Activated T-cell treated with anti-CD3 and anti-CD28 coated beads, Interleukin-2, amount 50 U/mL, for 48 hours (primary cell): ENCODE measurements at places on chromosomes 1 and 21.
A peak's percentile ranks its signal among the peaks of the same experiment; 100 is the strongest.

GRCh38 chr1:213720032-213720431 lies 267.7 kb upstream of the PROX1 start:
- DNase-seq, result no peak

- no peak for DNase-seq
Measured at GRCh38 chr1:31600641-31601040, 16.8 kb upstream of the HCRTR1 start.

DNA sequence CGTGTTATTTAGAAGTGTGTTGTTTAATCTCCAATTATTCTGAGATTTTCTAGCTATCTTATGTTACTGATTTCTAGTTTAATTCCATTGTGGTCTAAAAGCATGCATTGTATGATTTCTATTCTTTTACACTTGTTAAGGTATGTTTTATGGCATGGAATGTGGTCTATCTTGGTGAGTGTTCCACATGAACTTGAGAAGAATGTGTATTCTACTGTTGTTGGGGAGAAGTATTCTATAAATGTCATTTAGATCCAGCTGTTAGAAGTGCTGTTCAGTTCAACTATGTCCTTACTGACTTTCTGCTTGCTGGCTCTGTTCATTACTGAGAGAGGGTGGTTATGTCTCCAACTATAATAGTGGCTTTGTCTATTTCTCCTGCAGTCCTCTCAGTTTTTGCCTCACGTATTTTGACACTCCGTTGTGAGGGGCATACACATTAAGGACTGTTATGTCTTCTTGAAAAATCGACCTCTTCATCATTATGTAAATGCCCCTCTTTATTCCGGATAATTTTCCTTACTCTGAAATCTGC lies 12.0 kb upstream of the PLA2G5 start:
- no peak for DNase-seq

DNA sequence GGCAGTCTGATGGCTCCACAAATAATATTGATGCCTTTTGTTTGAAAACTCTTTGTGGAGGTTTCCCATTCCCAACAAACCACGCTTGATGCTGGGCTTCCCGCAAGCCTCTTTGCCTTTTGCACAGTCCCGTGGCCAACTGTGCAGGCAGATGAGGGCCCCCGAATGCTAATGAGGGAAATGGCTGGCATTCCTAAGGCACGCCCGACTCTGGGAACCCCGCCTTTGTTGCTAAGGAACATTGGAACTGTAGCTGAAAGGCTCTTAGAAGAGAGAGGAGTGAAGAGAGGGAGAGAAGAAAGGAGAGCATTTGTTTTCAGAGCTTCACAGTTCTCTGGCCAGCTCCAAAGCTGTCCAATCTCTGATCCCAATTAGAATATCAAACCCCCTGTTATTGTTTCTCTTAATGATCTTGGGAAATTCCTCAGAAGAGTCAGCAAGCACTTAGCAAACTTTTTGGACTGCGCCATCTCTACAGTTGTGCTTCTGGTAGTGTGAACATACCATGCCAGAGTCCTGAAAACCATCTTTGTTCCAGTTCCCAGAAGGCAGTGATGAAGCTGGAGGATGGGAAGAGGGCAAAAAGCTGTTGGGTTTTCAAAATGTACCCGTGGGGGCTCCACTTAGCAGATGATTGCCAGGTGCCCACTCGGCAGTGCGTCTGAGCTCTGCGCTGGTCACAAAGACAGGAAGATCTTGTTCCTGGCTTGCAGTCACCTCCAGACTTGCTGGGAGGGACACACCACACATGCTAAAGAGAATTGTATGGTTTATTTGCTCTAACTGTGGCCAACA lies 60.1 kb upstream of the CYP2J2 start:
- no peak for DNase-seq

DNA sequence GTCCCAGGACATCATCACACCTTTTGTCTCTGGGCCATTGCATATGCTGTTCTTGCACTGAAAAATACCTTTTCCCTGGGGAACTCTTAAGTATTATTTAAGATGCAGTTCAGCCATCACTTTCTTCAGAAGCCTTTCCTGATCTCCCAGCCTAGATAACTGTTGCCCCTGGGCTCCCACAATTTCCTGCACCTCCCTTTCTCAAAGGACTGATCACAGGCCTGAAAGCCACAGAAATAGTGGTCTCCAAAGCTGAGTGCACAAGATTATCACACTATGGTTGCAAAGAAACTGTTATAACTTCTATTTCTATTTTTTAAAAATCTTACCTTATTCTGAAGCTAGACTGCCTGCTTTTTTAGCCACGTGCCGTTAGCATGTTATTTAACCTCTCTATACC lies 2.8 kb upstream of the ZSCAN20 start:
- DNase-seq, result no peak

DNA sequence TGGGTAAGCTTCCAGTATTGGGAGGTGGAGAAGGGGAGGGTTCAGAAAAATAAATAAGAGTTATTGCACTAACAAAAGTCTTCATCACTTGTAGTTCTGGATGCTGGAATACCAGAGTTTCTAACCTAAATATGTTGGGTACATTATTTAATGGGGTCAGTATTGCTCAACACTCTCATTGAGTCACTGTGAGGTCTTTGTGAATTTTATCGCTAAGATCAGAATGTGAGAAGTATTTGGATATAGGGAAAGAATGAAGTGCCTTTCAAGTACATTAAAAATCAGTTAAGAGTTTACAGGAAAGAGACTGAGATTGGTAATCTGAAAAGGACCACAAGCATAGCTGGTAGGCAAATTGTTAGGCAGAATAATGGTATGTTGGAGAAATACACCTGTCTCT lies 8.8 kb downstream of the SNRPE start:
- no peak for DNase-seq

- DNase-seq, result peak; percentile 50
Measured at GRCh38 chr1:194289569-194290266, 1103.3 kb upstream of the B3GALT2 start.

GRCh38 chr1:152739841-152740240 lies 18.0 kb upstream of the KPRP start:
- DNase-seq, result no peak

- DNase-seq, result no peak
Measured at GRCh38 chr1:153100245-153100644, 5.9 kb upstream of the SPRR2E start.

DNA sequence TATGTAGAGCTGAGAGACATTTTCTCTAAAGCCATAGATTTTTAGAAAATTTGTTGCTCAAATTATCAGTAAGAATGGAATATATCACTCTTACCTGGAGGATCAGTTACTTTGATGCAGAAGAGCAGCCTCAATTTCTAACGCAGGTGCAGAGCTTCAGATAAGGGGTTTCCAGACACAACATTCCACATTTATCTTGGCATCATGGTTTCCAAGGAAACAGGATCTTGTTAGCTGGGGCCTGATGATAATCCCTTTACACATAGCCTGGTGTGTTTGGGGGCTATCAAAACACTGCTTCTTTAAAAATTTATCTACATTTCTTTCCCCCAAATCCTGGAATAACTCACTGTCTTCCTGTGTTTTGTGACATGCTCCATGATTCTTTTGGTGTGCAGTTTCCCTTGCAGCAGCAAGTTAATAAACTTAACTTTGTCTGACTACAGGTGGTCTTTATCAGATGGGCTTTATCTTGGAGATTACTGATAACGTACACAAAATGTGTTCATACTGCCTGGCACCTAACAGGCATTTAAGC lies 2.7 kb upstream of the STX12 start:
- DNase-seq, result no peak

DNA sequence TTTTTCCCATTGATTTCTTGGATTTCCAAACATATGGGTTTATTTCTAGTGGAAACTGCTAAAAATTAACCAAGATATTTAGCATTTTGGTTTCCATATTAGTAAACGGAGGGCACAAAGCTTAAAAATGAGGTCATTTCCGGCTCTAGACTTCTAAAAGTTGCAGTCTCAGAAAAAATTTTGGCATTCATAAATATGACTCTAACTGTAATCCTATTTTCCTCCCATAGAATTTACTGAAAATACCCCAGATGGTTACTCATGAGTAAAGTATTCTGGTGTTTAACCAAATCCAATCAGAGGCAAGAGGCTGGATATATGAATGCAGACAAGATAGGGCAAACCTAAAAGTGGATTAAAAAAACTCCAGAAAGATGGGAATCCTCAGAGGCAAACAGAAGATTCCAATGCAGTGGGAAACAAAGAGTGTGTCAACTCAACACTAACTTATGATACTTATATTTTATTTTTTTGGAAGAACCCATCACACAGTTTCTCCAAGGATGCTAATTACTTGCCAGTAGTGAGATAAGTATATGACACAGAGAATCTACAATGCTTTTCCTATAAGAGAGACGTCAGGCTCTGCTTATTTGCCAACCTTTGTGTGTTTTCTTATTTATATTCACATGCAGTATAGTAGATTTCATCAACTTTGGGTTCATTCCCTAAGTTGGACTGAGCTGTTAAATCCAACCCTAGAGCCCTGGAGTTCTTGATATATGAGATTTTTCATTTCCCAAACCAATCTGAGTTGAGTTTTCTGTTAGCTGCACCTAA lies 90.1 kb upstream of the BCL10 start:
- DNase-seq, result no peak

DNA sequence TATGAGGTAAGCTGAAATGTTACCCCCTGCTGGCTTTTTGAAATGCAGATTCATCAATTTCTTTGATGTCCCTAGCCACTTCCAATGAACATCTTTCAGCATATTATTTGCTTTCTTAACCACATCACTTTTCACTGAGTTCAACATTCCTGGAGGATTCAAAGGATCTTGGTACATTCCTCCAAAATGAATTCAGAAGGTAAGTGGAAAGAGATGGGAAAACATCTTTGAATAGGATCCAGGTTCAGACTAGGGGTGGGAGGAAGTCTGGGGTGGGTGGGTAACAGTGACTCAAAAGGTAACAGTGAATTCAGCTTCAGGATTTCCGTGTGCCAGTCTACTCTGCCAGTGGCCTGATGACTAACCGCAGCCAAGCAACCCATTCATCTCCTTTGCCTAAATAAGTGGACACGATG lies 180.7 kb downstream of the ZC3H11B start:
- DNase-seq, result no peak

- no peak for DNase-seq
Measured at GRCh38 chr1:234605399-234605982, 4.5 kb downstream of the IRF2BP2 start.

- DNase-seq, result no peak
Measured at GRCh38 chr1:54456921-54457529, 50.8 kb upstream of the SSBP3 start.

- no peak for DNase-seq
Measured at GRCh38 chr1:84101204-84101603, 42.9 kb upstream of the PRKACB start.

GRCh38 chr1:239939602-239940001 lies 152.1 kb upstream of the FMN2 start:
- no peak for DNase-seq

DNA sequence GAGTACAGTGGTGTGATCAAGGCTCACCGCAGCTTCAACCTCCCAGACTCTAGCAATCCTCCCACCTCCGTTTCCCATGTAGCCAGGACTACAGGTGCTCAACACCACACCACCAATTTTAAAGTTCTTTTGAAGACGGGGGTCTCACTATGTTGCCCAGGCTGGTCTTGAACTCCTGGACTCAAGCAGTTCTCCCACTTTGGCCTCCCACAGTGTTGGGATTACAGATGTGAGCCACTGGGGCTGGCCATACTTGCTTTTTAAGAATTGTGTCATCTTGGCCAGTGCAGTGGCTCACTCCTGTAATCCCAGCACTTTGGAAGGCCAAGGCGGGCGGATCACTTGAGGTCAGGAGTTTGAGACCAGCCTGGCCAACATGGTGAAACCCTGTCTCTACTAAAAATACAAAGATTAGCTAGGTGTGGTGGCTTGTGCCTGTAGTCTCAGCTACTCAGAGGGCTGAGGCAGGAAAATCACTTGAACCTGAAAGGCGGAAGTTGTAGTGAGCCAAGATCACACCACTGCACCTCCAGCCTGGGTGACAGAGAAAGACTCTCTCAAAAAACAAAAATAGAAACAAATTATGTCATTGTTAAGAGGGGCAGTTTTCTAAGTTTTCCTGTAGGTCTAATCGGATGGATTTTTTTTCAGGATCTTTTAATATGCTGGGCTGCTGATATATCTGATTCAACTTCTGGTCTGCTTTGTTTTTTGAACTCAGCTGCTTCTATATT lies 18.7 kb downstream of the AK4 start:
- DNase-seq, result no peak

- no peak for DNase-seq
Measured at GRCh38 chr1:5189384-5189783, 535.0 kb downstream of the AJAP1 start.

- DNase-seq, result no peak
Measured at GRCh38 chr1:205044741-205045140, 1.7 kb downstream of the CNTN2 start.

- no peak for DNase-seq
Measured at GRCh38 chr1:90412563-90412962, 304.5 kb downstream of the BARHL2 start.

- no peak for DNase-seq
Measured at GRCh38 chr1:183847641-183848040, 42.7 kb downstream of the RGL1 start.

DNA sequence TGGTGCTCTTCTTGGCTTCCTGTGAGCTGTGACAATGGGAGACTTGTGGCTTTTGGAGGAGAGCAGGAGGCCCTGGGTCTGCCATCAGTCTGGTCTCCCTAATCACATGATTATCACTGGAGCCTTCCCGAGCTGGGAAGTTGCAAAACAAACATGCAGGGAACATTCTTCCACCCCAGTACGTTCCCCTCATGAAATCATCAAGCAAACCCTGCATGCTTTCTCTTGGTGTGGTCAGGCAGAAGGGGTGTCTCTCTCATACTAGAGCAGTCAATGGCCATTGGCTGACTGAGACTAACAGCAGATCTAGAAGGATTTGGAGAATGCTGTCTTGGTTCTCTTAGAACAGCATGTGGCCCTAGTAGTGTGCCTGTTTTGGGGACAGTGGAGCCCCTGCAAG lies 111.2 kb downstream of the LIPI start:
- no peak for DNase-seq

- DNase-seq, result no peak
Measured at GRCh38 chr1:29370067-29370466, 133.7 kb downstream of the PTPRU start.

DNA sequence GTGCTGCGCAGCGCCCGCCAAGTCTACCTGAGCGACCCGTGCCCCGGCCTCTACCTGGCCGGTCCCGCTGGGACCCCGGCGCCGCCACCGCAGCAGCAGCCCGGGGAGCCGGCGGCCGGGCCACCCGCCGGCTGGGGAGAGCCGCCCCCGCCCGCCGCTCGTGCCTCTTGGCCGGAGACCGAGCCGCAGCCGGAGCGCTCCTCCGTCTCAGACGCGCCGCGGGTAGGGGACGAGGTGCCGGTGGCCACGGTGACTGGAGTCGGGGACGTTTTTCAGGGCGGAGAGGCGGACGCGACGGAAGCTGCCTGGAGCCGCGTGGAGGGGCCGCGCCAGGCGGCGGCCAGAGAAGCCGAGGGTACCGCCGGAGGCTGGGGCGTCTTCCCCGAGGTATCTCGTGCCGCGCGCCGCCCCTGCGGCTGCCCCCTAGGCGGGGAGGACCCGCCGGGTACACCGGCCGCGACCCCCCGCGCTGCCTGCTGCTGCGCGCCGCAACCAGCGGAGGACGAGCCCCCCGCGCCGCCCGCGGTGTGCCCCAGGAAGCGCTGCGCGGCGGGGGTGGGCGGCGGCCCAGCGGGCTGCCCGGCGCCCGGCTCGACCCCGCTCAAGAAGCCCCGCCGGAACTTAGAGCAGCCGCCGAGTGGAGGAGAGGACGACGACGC lies 646 bp downstream of the IER5 start:
- DNase-seq, result peak; percentile 61

- DNase-seq, result no peak
Measured at GRCh38 chr1:63129855-63130254, 192.5 kb upstream of the FOXD3 start.
